ENCODE measurements at places on chromosomes 16 and 17. TPM values are rescaled to one million over a fixed set of nuclear protein-coding genes. Genes with fewer than 3 reads are reported as not detected.

The ADAP2 gene
- total RNA-seq: 0.57 TPM

The TTYH2 gene
- total RNA-seq: 2.9 TPM

The TBC1D3K gene
- total RNA-seq: under 0.01 TPM

The MYH8 gene
- under 0.01 TPM for total RNA-seq

The CLDN7 gene
- total RNA-seq: 1.6 TPM

The PIRT gene
- not detected for total RNA-seq

The GALR2 gene
- 0.14 TPM for total RNA-seq

The MPO gene
- total RNA-seq: 0.09 TPM

The CD300H gene
- total RNA-seq: not detected

The CTF1 gene
- total RNA-seq: 1.7 TPM

The GNGT2 gene
- total RNA-seq: 0.28 TPM

The RAB11FIP4 gene
- total RNA-seq: 0.74 TPM

The C17orf78 gene
- total RNA-seq: not detected

The TUBB3 gene
- total RNA-seq: 128 TPM

The TP53TG3B gene
- not detected for total RNA-seq

The TP53TG3F gene
- total RNA-seq: not detected

The KRT13 gene
- total RNA-seq: 0.65 TPM

The HOXB1 gene
- not detected for total RNA-seq

The DHX58 gene
- 9.8 TPM for total RNA-seq

Data from smooth muscle cell of bladder (primary cell).